ENCODE measurements at places on chromosomes 3 and 15.
A peak's percentile ranks its signal among the peaks of the same experiment; 100 is the strongest.

- no peak for DNase-seq
Measured at GRCh38 chr3:100647657-100648056, 38.3 kb downstream of the ADGRG7 start.

DNA sequence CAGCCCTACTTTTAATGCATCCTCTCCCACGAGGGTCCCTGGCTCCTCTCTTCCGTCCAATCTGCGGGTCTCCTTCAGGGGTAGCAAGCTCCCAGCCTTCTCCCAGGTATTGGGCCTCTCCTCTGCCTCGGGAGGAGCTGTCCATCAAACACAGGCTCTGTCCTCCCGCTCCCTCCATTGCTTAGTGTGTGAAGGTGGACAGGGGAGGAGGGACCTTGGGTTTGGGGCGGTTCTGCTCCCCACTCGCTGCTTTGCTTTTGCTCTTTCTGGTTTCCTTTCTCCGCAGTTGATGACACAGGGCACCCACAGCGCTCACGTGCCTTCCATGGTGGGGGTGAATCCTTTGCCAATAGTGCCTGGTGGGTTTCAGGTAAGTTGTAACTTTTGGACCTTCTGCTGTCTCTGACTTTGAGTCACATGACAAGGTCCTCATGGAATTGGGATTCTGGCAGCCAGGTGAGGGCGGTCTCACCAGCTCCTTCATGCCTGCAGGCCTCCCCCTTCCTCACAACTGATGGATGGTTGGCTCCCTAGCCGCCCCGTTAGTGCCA is 18.9 kb downstream of the MUC20 start:
- DNase-seq = no peak

DNA sequence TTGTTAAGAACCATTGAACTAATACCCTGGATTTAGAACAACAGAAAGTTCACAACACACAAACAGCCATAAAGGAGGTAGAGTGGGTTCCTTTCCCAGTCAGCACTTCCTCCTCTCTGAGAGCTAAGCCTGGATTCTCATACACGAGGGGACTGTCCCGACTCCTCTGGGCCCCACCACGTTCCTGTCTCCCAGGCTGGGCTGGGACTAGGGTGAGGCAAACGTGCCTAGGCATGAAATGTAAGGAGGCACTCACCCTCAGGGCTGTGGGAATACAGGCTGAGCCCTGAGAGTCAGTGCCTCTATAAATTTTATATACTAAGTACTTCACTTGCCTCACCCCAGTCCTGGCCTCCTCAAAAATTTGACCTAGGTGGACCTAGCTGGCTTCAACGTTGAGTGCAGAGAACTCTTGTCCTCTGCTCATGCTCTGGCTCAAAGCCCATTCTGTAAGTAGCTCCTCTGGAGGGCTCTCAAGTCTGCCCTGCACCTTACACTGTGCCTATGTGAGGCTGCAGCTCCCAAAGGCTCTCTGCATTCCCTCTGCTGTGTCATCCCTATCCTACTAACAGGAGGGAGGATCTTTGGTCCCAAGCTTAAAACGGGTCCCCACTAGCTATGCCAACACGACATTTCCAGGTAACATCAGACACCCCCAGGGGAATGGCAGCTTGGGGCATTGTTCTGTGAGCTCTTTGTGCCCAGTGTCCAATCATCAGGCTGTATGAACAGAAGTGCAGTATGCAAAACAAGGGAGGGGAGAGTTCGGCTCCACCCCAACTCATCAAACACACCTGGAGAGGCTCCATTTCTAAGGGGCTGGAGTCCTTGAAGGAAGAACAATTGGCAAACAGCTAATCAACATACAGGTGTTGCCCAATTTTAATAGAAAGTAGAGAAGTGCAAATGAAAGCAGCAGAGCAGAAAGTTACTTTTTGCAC is 233.2 kb downstream of the RPLP1 start:
- no peak for DNase-seq

DNA sequence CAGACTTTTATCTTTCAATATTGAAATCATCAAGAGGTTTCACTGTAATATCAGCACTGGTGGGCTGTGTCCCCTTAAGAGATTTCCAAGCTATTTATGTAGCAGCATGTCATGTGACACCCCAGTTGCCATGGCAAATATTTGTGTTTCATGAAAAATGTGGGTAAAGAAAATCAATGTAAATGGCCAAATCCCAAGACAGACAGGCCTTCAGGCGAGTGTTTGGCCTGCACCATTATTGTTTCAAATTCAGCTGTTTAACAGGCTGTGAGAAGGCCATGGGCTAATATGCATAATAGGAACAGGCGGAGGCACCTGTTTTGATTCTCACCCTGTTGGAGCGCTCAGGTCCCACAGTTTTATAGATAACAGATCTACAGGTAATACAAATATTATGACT is 104.2 kb downstream of the IQCH start:
- DNase-seq = no peak

DNA sequence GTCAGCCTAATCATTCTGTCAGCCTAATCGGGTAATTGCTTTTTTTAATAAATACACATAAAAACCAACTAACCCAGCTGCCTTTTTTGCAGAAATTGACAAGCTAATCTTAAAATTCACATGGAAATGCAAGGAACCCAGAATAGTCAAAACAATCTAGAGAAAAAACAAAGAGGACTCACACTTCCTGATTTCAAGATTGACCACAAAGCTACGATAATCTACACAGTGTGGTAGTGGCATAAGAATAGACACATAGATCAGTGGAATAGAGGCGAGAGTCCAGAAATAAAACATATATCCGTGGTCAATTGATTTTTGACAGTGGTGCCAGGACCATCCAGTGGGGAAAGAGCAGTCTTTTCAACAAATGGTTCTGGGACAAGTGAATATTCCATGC is 2.4 kb upstream of the C3orf20 start:
- no peak for DNase-seq

- DNase-seq = no peak
Measured at GRCh38 chr3:167106456-167106855, 273.6 kb downstream of the ZBBX start.

DNA sequence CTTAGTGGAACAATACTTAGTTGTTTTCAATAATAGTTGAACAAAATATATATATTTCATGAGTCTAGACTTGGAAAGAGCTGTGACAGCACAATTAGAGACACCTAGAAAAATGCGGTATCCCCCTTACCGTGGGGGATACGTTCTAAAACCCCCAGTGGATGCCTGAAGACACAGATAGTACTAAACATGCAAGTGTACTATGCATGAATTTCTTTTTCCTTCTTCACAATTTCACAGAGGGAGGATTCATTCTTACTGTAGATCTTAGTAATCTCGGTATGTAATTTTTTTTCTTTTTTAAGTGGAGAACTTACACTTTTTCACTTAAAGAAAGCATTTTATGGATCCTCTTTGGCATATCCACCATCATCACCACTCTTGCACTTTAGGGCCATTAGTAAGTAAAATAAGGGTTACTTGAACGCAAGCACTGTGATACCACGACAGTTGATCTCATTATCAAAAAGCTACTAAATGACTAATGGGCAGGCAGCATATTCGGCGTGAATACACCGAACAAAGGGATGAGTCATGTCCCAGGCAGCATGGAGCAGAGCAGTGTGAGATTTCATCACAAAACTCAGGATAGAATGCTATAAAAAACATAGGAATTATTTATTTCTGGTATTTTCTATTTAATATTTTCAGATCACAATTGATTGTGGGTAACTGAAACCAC is 72.3 kb upstream of the ZNF280D start:
- DNase-seq = no peak

GRCh38 chr15:95141486-95141885 is 910.1 kb downstream of the MCTP2 start:
- DNase-seq = no peak

DNA sequence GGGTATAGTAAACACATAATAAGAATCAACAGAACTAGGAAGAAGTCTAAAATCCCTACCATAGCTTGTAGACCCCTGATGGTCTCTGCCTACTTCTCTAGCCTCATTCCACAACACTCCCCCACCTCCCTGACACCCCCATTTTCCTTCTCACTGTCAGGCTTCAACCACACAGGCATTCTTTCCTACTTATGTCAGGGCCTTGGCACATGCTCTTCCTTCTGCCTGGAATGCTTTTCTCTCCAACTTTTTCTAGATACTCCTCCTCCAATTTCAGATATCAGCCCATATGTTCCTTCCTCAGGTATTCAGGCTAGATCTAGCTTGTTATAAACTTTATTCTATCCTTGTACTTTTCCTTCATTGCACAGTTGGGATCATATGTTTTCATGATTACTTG is 106.0 kb upstream of the MRPL3 start:
- no peak for DNase-seq

- no peak for DNase-seq
Measured at GRCh38 chr15:44427756-44428724, 611 bp downstream of the CTDSPL2 start.

DNA sequence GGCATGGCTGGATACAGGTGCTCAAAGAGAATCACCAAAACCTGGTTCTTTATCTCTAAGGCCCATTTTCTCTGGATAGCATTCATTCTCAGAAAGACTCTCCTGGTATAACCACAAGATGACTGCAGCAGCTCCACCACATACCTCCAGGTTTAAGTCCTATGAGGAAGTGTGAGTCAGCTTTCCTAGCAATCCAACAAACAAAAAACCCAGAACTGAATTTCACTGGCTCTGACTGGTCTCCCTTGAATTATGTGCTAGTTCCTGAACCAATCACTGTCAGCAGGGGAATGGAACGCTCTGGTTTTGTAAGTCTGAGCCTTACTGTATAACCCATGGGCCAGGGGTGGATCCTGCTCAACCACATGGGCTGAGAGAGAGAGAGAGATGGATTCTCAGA is 27.2 kb downstream of the MRPL46 start:
- DNase-seq = no peak

DNA sequence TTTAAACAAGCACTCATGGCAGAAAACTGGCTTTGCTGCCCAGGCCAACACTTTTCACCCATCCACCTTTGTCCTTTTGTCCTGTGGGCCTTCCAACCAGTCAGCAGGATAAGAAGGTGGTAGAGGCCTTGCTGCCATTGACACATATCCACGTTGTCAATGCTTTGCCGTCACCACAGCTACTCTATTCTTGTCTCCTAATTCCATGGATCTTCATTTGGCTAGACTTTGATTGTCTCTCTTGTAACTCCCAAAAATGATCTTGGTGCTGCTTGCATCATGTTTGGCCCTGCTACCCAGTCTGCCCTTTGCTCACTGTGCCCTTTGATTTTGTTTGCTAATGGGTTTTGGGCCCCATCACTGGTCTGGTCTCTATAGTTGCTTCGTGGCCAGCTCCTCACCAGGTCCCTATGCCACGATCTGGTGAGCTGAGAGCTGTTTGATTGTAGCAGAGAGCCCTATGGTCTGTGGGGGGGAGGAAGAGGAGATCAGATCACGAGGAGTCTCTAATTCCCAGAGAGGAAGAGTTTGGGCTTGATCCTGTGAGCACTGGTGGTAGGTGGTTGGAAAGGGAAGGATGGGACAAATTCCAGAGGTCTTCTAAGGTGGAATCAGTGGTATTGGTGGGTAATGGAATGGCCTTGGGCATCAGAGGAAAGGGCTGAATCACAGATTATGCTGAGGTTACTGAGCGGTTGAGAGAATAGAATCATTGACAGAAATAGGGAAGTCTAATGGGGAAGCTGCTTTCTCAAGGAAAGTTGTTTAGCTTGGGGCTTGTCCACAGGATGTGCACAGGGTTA is 40.3 kb downstream of the ABHD2 start:
- peak; percentile 42 for DNase-seq

DNA sequence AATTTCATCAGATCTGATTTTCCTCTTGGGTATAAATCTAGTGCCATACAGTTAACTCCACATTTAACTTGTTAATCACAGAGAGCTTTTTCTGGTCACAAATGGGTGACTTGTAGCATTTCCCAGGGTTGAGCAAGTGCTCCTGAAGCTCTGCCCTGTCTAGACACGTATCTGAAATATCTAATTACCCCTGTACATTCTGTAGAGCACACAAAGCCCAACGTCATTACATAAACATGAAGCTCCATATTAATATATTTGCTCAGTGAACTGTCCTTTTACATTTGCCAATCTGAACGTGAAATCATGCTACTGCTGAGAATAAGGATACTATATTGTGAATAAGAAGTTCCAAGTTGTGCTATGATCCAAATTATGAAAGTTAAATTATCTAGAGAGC is 49.0 kb downstream of the THBS1 start:
- DNase-seq = no peak

GRCh38 chr3:123859177-123859576 is 25.0 kb downstream of the MYLK start:
- DNase-seq = no peak

GRCh38 chr3:185024406-185024805 is 128.5 kb downstream of the C3orf70 start:
- DNase-seq = no peak

GRCh38 chr3:103918336-103918735 is 1448.4 kb upstream of the ALCAM start:
- no peak for DNase-seq

- DNase-seq = no peak
Measured at GRCh38 chr3:42023380-42023779, 61.5 kb upstream of the ULK4 start.

DNA sequence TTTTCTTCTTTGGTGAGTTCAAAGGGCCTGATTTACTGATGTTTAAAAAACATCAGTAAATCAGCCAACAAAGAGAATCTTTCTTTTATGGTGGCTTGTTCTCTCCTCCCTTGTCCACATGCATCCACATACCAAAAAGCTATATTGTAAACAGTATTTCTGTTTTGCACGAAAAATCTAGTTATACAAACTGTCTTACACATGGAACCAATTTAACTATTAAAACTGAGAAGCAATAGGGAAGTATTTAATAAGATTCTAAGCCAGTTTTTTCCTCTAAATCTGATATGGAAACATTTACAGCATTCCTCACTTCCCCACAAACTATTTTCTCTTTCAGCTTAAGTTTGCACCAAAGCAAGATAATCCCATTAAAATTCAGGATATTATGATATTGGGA is 110.8 kb upstream of the ICE2 start:
- DNase-seq = no peak

- no peak for DNase-seq
Measured at GRCh38 chr15:67556976-67557570, 14.6 kb downstream of the MAP2K5 start.

GRCh38 chr15:68335251-68335650 is 57.7 kb downstream of the FEM1B start:
- no peak for DNase-seq

GRCh38 chr3:34683851-34684250 is 885.4 kb downstream of the PDCD6IP start:
- peak; percentile 33 for DNase-seq

- DNase-seq = no peak
Measured at GRCh38 chr3:102143536-102143935, 291.3 kb upstream of the ZPLD1 start.

- no peak for DNase-seq
Measured at GRCh38 chr15:37837276-37837675, 97.2 kb upstream of the TMCO5A start.

- DNase-seq = no peak
Measured at GRCh38 chr15:73072894-73073293, 20.6 kb downstream of the NEO1 start.

DNA sequence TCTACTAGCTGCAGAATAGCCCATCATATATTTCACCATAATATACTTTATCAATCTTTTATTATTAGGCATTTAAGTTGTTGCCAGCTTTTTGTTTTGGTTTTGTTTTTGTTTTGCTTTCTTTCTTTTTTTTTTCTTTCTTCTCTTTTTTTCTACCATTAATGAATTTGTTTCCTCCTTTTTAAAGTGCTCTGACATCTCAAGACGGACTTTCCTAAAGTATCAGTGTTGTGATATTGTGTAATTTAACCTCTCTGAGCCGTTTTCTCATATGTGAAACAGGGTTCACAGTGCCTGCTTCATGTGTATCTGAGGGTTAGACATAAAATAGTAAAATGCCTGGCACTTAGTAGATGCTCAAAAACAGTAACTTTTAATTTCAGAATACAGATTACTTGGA is 109.5 kb upstream of the IL12A start:
- no peak for DNase-seq

Measured in GDM1 (cell line).